Germinal center (tissue), 1 donor: ENCODE measurements at places on chromosomes 4 and X.

DNA sequence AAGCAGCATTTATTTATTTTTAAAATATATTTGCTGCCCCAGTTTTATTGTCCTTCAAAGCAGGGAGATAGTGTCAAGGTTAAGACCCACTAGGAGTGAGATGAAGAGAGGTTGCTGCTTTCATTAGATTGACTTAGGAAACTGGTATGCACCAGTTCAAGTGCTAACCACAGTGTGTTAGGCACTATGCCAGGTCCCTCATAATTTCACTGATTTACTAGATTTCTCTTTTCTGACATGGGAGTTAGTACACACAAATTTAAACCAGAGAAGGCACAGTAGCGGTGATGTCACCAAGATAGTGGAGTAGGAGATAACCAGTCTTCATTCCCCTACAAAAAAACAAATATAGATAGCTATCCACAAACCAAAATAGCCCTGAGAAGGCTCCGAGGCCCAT is 14.3 kb downstream of the RRAGB start:
- no peak for DNase-seq

GRCh38 chr4:140118931-140119640 is 34.9 kb downstream of the MAML3 start:
- no peak for DNase-seq

DNA sequence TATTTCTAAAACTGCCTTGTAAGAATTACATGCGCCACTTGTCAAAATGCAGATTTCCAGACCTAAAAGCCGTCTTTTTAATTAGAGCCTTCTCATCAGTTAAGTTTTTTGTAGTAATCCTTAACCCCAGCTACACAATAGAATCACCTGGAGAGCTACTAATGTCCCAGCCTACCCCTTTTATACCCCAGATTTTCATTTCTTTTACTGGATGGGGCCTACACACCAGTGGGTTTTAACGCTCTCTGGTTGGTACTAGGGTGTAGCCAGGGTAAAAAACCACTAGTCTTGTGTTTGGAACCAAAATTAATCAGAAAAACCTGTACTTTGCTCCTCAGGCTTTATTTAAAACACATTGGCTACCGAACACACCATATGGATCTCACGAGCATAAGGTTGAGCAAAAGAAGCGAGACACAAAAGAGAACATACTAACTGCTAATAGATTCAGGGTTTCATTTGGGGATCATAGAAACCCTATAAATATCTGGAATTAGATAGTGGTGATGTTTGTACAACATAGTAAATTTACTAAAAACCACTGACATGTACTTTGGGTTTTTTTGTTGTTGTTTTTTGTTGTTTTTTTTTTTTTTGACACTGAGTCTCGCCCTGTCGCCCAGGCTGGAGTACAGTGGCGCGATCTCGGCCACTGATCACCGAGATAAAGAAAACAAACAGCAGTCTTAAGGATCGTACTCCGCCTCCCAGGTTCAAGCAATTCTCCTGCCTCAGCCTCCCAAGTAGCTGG is 30.6 kb downstream of the BBS12 start:
- DNase-seq: no peak

DNA sequence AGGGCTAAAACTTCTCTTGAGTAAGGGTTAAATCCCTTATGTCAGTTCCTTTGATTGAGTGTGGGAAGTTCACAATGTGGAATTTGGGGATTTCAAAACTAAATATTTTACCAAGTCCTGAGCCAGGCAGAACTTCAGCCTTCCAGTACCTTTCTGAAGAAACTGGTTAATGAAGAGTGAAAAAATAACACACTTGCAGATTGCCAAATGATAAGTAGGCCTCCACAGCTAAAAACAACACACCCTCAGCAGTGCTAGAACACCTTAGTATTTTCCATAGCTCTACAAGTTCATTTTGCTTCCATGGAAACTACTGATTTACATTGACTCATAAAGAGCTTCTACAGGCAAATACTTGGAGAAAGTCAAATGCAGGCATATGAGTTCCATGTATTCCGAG is 326.8 kb downstream of the ZNF674 start:
- DNase-seq: no peak

GRCh38 chr4:26402458-26402857 is 81.6 kb downstream of the RBPJ start:
- DNase-seq: no peak

GRCh38 chrX:106874075-106874474 is 29.1 kb downstream of the RIPPLY1 start:
- DNase-seq: peak; percentile 4

- peak; percentile 56 for DNase-seq
Observed at GRCh38 chrX:55342533-55343501, 78.1 kb upstream of the PAGE3 start.
